ENCODE measurements at places on chromosomes 5 and 9.

DNA sequence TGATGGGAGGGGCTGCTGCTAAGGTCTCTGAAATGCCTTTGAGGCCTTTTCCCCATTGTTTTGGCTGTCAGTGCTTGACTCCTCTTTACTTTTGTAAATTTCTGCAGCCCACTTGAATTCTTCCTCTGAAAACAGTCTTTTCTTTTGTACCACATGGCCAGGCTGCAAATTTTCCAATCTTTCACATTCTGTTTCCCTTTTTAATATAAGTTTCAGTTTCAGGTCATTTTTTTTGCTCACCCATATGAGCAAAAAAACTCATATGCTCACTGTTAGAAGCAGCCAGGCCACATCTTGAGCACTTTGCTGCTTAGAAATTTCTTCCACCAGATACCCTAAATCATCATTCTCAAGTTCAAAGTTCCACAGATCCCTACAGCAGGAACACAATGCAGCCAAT, 234.6 kb upstream of the ADRA1B start:
- no peak for DNase-seq

- no peak for DNase-seq
These were observed 61.4 kb downstream of the PSMB7 start for GRCh38 chr9:124353811-124354274.

DNA sequence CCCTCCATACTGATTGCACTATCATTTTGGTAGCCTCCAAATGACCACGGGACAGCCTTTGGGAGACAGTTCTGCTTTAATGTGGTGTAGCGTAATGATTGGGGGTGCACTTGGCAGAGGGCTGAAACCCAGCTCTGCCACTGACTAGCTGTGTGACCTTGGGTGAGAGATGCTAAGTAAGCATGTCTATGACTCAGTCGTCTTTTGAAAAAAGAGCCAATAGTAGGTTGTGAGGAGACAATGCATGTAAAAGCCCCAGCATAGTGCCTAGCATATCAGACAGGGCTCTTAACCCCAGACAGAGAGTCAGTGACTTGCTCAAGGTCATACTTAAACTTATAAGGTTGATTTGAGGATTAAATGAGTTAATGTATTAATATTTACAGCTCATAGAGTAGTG, 18.0 kb upstream of the CXCL14 start:
- no peak for DNase-seq

DNA sequence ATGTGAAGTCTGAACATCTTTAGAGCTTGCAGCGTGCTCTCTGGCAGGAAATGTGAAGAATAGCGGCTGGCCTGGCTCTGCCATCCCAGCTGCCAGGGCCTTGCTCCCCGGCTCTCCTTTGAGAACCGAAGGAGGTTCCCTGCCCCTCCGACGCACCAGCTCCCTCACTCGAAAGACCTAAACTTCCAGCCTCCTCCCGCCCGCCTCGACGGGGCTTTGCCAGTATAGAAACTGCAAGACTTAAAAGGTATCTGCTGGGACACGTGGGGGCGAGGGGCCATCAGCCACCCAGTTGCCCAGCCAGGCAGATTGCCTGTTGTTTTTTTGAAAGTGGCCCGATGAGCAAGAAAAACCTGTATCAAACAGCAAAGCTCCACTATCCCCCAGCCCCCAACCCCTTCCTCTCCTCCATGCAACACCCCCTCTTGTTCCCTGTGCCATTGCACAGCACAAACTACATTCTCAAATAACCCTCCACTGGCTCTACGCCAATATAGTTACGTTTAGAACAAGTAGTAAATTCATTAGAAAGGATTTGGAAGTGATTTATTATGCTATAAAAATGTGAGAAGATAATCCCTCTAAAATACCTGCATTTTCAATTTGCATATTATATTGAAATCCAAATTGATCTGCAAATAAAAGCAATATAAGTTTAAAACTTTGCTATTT, 331.9 kb downstream of the MED10 start:
- no peak for DNase-seq

GRCh38 chr9:5195463-5195862, 10.0 kb upstream of the INSL6 start:
- DNase-seq, result no peak

DNA sequence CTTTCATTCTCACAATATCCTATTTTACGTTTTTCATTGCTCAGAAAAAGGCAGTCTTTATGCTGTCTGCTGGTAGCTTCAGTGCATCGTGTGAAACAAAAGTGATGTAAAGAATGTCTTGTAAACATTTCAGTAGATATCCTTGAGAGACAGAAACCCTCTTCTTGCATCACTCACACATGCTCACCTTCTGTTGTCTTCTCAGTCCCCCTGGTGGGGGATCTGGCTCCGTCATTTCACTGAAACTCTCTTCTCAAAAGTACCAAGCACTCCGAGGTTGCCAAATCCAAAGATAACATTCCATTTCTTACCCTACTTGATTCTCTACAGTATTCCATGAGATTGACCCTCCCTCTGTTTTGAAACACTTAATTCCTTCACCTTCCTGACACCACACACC, 46.1 kb upstream of the PCA3 start:
- no peak for DNase-seq

DNA sequence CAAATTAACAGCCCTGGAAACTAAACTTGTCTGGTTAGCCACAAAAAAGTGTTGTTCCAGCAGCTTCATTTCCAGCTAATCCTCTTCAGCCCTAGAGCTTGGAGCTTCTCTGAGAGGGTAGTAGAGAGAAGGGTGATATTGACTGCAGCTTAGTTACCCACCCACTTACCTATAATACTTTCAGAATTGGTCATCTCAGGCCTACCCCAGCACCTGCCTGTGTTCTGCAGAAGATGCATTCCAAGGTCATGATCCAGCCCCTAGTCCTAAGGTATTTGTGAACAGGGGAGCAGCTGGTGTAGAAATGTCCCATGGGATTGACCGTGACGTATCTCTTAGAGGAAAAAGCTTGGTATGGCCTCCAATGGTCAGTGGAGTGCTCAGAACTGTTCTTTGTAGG, 289.0 kb downstream of the NR3C1 start:
- DNase-seq, result no peak

DNA sequence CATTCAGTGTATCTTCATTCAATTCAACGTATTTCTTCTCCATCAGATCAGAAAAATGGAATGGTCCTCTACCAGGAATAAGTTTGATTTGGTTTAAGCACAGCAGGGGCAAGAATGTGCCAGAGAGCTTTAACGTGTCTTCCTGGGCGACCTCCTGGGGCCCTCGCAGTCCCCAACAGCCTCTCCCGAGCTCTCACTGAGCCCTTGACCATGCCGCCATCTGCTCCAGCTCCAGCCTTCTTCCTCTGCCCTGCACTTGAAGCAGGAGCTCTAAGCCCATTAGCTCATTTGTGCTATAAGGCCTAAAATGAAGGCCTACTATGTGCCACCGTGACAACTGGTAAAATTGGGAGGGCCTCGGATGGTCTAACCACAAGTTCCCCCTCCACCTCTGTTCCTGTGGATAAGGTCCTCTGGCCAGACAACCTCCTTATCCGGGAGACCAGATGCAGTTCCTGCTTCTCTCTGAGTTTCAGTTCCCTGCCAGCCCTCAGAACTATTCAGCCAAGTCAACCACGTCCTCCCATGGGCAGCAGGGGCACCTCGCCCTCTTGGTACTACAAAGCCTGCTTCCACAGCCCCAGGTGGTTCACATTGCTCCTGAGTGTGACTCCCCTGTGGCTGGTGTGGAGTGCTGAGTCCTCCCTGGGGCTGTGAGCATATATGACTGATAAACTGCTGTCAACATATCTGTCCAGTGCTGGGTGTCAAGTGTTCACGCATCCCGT, 35.8 kb downstream of the C5orf15 start:
- DNase-seq, result no peak

DNA sequence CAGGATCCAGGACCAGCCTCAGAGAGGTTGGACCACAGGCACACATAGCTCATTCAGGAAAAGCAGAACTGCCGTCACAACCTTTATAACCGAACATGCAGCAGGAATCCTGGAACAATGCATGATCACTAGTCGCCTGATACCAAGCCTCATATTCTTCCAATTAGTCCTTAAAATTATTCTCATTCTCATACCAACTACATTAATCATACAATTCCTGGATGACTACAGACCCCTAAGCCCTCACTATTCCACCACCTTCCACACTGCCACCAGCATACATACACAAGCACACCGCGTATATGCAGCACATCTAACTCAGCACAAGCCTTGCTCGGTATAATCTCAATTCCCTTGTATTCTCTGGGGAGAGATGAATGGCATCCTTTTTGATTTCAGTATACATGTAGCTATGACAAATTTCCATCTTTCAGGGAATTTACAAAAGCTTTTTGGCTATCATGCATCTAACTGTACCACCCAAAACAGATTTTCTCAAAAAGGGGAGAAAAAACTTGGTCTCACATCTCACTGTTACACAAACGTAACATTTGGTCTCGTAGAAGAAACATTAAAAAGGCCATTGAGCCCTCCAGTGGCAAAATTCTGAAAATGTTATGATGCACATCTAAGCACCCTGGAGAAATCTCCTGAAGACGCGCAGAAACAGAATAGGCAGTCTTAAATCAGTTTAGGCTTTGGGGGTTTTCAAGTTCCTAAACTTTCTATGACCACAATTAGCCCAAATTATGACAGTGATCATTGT, 46.2 kb downstream of the MCTP1 start:
- no peak for DNase-seq

DNA sequence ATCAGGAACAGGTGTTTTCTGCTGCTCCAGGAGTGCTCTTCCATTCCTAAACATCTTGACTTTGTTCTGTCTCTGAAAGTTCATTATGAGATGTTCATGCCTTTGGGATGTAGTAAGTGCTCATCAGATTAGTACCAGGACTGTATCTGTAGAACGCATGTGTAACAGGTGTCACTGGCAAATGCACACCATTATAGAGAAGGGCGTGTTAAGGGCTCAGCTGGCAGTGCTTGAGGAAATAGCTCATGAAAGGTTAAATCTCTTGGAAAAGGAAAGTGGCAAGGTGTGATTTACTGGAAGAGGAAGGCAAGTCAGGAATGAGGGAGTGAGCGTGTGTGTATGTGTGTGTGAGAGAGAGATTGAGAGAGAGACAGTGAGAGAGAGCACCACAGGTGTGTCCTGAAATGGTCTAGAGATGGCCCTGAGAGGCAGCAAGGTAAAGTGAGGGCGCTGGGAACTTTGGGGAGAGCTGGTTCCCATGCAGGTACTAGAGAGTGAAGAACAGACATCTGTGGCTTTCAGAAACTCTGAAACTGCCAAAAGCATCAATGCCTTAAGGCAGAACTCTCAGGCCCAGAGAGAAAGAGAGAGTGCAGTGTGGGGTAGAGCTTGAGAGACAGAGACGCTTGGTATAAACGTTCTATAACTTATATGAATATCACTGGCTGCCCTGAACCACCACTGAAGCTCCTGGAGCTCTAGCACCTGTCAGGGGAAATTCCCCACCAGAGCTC, 13.7 kb upstream of the CXCL14 start:
- no peak for DNase-seq

- DNase-seq, result no peak
These were observed 1295.8 kb downstream of the EFNA5 start for GRCh38 chr5:106374956-106375355.
